ENCODE measurements at places on chromosomes 16 and 17.

- DNase-seq = no peak
Measured at GRCh38 chr17:9208381-9209105, 187.2 kb downstream of the NTN1 start.

DNA sequence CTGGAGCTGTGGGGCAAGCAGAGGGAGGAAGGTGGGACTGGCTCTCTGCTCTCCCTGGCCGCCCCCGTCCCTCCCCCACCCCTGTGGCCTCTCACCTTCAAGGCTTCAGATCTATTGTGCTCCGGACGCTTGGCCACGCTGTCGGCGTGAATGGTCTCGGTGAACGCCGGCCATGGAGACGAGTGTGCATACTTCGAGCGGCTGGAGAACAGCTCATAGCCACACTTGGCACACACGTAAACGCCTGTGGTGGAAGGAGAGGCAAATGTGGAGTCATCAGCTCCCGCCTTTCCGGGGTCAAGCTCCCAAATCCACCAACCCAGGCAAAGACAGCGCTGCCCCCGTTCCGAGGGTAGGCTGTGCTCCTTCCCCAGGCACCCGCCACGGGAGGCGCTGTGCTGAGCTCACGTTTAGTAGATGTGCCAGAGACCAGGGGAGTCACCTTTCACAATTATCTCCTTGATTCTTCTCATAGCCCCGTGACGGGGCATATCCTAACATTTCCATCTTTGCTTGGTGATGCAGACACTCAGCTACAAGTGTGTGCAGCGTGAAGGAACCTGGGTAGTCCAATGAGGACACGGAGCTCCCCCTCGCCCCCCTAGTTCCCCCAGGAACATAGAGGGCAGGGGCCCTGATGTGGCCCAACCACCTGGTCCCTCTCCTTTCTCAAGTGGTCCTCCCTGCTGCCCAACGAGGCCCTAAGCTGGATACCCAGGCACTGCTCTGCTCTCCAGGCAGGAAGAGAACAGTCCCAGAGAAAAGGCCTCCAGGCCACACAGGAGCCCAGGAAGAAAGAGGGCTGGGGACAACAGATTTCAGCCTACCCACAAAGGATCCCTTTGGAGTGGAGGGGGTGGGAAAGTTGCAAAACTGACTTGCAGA, 1.6 kb downstream of the MSRB1 start:
- no peak for DNase-seq

GRCh38 chr16:12584488-12585233, 219.0 kb downstream of the CPPED1 start:
- no peak for DNase-seq

DNA sequence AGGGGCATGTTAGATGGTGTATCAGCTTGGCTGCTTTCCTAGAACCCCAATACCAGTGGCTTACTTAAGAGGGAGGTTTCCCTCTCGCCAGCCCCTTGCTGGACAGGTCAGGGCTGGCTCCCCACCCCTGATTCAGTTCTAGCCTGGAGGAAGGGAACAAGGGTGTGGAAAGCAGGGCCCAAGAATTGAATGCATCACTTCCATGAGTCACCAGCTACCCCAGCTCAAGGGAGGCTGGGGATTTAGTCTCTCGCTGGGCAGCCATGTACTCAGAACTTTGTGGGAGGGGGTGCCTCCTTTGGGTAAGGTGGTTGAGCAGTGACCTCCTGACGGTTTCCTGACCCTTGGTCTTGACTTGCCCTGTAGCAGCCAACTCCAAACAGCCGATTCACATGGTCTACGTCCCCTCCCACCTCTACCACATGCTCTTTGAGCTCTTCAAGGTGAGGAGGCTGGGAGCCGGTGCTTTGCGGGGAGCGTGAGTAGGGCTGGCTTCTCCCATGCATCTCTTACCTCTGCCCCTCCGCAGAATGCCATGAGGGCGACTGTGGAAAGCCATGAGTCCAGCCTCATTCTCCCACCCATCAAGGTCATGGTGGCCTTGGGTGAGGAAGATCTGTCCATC, 12.8 kb downstream of the PDK2 start:
- no peak for DNase-seq

- no peak for DNase-seq
Measured at GRCh38 chr17:41664587-41665565, 23.8 kb upstream of the EIF1 start.

- DNase-seq = no peak
Measured at GRCh38 chr17:27577884-27578717, 52.9 kb upstream of the LGALS9 start.

- no peak for DNase-seq
Measured at GRCh38 chr16:23699100-23699499, 13.9 kb downstream of the ERN2 start.

GRCh38 chr16:23502466-23502865, 7.8 kb downstream of the GGA2 start:
- no peak for DNase-seq

- DNase-seq = no peak
Measured at GRCh38 chr17:67931227-67931626, 65.0 kb downstream of the C17orf58 start.

DNA sequence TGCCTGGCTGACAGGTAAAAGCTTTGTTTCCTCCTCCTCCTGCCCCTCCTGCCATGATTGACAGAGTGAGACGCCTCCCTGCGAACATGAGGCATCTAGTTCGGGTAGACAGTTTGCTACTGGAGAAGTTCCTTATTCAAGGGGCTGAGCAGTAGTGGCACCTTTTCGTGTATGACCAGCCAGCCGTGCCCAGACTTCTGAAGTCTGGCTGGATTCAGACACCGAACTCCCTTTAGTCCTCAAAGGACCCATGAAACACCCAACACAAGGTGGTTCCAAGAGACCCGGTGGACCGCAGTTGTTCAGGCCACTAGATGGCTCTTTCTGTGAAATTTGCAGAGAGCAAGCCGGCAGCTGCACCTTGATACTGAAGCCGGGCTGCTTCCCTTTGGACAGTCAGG, 192.8 kb downstream of the XYLT1 start:
- DNase-seq = peak; percentile 25

DNA sequence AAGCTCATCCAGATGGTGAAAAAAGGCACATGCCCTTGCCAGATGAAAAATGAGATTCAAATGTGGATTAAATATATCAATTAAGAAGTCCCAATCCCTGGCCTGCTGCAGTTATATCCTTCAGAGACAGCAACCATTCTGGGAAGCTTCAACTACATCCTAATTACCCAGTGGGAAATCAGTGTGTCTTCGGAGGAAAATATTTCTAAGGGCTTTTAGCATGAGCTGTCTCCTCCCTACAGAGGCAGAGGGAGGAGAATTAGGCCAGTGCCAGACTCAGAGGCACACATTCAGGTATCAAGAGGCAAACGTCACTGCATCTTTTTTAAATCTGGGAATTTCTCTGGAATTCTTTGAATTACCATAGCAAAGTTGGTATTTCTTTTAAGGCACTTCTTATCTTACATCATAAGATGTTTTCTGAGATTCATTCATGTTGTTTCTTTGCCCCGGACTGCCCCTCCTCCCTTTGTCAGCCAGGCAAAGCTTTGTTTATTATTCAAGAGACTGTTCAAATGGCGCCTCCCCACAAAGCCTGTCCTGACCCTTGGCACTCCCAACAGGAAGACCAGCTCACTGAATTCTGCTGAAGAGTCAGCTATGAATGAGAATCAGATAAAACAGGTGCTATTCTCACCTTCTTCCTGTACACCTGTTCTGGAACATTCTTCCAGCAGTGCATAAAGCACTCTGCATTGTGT, 38.3 kb upstream of the SMPD3 start:
- DNase-seq = no peak

DNA sequence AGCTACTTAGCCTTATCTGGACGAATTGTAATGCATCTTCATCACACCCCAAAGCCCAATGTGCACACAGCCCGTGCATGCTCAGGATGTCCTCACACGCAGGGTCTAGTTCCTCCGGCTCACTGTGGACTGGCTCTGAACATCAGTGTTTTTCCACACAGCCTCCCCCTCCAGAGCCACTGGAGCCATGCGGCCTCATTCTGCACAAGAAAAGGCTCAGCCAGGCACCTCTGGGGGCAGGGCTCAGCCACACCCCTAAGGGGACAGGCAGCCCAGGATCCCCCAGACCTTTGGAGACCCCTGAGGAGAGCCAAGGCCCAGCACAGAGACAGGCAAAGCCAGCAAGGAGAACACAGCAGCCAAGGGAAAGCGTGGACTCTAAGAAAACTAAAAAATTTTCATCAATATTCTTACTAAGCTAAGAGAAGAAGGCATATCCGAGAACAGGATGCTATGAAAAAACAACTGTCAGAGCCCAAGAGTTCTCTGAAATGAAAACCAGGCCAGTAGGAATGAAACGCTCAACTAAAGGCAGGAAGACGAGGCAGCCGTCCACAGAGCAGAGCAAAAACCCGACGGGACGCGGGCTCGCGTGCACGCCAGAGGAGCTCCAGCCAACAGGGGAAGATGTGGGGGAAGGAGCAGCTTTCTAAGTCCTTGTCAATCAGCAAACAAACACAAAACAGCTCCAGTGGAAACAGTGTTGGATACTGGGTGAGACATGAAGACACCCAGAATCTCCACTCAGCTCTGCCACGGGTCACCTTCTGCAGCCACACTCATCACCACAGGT, 34.5 kb downstream of the MAP1LC3B start:
- DNase-seq = no peak

- no peak for DNase-seq
Measured at GRCh38 chr16:27628241-27628942, 78.4 kb downstream of the KATNIP start.

GRCh38 chr17:4849011-4849536, 15.9 kb downstream of the MINK1 start:
- DNase-seq = no peak

DNA sequence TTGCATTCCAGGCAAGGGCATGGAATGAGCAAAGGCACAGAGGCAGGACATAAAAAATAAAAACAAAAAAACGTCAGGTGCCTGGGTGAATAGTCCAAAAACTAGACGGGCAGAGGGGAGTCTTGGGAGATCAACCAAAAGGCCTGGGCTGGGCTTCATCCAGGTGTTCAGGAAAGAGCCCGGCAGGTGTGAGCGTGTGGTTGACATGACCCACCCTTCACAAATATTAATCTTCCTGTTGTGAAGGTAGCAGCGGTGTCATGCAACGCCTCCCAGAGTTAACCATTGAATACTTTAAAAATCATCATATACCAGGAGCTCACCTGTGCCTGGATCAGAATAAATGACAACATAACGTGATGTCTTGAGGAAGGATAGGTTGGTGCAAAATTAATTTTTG, 90.6 kb downstream of the USP22 start:
- no peak for DNase-seq

DNA sequence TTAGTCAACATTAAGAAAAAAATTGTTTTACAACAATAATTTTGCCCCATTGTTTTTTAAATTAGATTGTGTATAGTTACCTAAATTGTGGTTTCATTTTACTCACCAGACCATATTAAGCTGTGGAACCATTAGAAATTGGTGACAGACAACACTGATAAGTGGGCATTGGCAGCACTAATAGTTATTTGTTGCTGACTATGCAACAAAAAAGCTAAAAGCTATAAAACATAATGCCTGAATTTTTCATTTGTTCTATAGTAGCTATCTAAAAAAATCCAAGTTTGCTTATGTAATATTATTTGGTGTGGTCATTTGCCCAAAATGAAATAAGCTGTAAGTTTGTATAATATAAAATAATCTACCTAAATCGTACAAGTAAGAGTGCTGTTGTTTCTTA, 13.7 kb upstream of the VWA3A start:
- no peak for DNase-seq

DNA sequence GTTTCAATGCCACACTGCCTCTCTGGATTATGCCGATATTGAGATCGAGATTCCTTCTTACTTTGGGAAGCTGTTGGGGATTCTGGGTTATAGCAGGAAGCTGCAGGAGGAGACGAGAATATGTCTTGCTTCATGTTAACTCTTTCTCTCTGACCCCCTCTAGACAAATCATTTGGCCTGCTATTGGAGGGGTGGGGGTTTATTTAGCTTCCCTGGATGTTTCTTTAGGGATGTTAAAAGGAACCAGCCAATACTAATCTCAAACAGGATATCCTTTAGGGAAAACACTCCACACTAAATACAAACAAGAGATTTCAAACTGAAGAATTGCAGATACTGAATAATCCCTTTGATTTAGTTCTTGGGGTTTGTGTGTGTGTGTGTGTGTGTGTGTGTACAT, 102.6 kb downstream of the TMEM100 start:
- DNase-seq = no peak

GRCh38 chr17:72587156-72587555, 466.3 kb downstream of the SOX9 start:
- DNase-seq = no peak

- DNase-seq = no peak
Measured at GRCh38 chr16:85445779-85446222, 167.3 kb upstream of the GSE1 start.

- DNase-seq = no peak
Measured at GRCh38 chr16:16036359-16036792, 87.0 kb downstream of the ABCC1 start.

DNA sequence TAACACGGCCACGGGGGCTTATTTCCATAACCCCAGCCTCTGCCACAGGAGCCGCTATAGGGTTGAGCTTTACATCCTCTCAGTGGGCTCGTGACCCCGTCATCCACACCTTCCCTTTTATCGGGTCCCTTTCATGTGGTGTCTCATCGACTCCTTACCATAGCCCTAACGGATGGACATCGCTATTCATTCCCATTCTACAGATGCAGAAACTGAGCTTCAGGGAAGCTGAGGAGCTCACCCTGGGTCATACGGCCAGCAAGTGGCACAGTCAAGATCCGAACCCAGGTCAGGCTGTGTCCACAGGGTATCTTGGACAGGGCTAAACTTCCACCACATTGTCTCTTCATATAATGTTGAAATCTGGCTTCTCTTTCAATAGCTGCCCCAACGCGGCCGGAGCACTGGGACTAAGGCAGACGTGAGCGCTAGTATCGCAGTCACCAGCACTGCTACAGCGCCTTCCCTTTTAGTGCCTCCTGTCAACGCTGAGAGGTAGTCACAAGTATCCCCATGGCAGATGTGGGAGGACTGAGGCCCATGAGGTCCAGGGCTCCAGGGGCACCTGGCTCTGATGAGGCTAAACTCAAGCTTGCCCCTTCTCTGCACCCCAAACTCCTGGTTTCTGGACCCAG, 50.8 kb downstream of the SOCS1 start:
- DNase-seq = no peak

GRCh38 chr16:67719778-67720144, 645 bp upstream of the GFOD2 start:
- DNase-seq = peak; percentile 43

DNA sequence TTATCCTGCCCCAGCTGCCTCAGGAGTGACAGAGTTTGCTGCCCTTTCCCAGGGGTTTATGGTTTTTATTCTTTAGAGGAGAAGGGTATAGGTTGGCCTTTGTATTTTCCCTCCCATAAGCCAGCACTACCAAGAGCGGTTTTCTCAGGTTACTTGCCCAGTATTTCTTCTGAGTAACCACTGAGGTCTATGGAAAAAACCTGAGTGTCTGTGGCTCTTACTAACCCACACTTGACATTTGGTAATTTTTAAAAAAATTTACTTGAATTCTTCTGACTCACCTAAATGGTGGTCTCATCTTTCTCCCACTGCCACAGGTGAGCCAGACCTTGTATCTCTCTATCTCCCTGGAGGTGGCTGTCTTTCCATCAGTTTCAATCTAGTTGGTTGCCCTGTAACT, 6.0 kb downstream of the SLC7A6 start:
- no peak for DNase-seq

DNA sequence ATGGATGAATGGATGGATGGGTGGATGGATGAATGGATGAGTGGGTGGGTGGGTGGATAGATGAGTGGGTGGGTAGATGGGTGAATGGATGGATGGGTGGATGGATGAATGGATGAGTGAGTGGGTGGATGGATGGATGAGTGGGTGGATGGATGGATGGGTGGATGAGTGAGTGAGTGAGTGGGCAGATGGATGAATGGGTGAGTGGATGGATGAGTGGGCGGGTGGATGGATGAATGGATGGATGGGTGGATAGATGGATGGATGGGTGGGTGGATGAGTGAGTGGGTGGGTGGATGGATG, 6.4 kb upstream of the KATNB1 start:
- DNase-seq = no peak
